Right hindlimb (tissue), 1 donor: ENCODE measurements at places on chromosomes 11 and 22.
A peak's percentile ranks its signal among the peaks of the same experiment; 100 is the strongest.

GRCh38 chr11:120121336-120121735 is 16.6 kb downstream of the TRIM29 start:
- DNase-seq = no peak

- no peak for DNase-seq
Observed at GRCh38 chr11:898540-899190, 11.9 kb downstream of the CHID1 start.

GRCh38 chr11:8698917-8699441 is 16.4 kb downstream of the RPL27A start:
- DNase-seq = no peak

- DNase-seq = peak; percentile 11
Observed at GRCh38 chr11:117187799-117188481, 9.4 kb downstream of the SIDT2 start.

GRCh38 chr11:70353900-70354568 is 44.3 kb upstream of the CTTN start:
- DNase-seq = no peak

DNA sequence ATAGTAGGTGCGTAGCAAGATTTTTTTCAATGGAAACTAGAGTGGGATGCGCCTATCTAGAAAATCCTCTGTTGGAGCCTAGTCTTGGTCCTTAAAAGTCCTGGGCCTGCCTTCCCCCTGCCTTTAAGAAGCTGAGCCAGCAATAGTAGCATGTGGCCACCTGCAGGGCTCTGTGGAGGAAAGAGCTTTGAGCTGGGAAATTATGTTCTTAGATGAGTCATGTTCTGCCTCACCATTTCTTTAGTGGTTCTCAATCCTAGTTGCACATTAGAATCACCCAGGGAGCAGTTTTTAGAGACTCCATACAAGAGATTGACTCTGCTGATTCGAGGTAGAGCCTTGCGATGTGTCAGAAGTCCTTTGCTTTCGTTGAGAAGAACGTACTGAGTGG is 133.5 kb downstream of the COMMD9 start:
- no peak for DNase-seq

DNA sequence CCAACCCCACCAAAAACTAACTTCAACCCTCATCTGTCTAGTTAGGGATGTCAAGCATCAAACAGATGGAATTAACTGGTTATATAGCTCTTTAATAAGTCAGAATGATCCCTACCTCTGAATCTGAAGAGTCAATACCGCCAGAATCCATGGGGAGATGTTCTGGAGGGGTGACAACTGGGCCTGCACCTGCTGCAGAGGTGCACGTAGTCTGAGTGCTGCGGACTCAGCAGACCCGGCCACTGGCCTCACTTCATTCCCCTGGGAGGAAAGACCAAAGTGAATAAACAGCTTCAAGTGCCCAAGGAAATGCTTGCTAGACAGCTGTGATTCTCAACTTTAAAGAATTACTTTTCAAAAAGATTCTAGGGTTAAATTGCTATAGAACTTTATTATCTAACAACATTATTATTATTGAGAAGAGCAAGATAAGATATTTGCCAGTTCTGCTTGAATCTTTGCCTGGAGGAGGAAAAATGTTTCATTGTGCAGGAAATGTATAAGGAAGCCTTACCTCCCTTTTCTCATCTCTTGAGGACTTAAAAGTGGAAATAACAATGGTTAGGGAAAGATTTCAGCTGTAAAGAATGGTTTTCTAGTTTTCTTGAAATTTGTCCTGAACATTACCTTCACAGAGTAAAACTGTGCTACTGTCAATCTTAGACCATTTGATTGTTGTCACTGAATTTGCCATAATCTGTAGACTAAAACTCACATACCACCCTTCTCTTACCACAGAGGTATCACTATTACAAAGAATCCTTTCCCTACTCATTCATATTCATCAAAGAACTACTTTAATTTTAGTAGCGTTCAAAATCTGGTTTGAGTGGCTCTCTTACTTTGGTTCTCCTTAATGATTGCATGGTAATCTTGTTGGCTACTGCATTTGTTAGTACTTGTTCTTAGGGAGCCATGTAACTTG is 4.2 kb downstream of the XBP1 start:
- no peak for DNase-seq

- no peak for DNase-seq
Observed at GRCh38 chr11:68632802-68633201, 51.5 kb upstream of the GAL start.

DNA sequence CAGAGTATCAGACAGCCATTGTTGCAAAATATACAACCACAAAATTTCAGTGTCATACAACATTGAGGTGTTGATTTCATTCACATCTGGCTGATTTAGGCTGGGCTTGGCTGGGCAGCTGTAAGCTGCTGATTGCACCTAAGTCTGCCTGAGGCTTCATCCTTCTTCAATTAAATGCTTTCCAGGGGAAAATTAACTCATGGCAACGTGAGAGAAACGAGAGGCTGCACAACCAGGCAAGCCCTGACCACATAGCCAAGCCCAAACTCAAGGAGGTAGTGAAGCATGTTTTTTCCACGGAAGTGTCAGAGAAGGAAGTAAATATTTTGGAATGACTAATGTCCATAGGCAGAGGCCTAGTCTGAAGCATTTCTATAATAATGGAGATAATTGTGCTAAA is 273.8 kb upstream of the ZC3H12C start:
- no peak for DNase-seq

DNA sequence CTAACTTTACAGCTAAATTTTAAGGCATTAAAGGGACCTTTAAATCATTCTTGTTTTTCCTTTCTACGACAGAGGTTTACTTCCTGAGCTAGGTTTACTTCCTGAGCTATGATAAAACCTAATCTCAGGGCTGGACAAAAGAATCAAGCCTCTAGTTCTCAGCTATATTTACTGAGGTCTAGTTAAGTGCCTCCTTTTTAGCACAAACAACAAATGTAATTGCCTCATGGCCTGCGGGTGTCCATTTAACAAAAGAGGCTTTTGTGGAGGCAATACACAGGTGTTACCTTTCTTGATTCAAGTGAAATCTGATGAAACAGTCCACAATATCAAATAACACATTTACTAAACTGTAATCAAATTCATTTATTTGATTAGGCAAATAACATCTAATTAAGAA is 67.3 kb downstream of the IMMP1L start:
- no peak for DNase-seq

DNA sequence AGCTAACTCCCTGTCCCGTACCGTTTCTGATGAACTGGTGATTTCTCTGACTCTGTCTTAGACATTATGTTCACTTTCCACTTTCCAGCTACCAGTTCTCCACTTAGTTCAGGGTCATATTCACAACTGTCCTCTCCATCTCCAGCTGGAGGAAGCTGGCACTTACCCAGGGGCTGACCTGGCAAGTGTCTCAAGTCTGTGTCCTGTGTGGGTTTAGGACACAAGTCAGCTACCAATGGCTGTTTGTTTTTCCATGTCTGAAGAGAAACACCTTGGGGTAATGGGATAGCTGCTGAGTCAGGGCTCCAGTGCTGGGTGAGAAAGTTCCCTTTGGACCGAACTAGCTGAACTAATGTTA is 134.4 kb downstream of the CSNK2A3 start:
- peak; percentile 56 for DNase-seq

DNA sequence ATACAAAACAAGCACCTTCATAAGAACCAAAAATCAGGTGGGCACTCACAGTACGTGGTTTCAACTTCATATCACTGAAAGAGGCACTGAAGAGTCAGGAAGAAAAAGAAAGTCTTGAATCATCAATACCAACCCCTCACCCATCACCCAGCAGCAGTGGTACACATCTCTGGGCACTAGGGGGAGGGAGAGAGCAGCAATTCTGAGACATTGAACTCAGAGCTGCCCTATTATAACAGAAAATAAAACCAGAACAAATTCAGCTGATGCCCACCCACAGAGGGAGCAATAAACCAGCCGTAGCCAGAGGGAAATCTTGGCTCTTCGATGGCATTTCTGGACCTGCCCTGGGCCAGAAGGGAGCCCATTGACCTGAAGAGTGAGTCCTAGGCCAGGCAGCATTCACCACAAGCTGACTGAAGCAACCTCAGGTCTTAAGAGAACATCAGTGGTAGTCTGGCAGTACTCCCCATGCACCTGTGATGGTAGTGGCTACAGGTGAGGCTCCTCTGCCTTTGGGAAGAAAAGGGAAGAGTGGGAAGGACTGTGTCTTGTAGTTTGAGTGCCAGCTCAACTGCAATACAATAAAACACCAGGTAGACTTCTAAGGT is 42.2 kb upstream of the FAM181B start:
- no peak for DNase-seq

DNA sequence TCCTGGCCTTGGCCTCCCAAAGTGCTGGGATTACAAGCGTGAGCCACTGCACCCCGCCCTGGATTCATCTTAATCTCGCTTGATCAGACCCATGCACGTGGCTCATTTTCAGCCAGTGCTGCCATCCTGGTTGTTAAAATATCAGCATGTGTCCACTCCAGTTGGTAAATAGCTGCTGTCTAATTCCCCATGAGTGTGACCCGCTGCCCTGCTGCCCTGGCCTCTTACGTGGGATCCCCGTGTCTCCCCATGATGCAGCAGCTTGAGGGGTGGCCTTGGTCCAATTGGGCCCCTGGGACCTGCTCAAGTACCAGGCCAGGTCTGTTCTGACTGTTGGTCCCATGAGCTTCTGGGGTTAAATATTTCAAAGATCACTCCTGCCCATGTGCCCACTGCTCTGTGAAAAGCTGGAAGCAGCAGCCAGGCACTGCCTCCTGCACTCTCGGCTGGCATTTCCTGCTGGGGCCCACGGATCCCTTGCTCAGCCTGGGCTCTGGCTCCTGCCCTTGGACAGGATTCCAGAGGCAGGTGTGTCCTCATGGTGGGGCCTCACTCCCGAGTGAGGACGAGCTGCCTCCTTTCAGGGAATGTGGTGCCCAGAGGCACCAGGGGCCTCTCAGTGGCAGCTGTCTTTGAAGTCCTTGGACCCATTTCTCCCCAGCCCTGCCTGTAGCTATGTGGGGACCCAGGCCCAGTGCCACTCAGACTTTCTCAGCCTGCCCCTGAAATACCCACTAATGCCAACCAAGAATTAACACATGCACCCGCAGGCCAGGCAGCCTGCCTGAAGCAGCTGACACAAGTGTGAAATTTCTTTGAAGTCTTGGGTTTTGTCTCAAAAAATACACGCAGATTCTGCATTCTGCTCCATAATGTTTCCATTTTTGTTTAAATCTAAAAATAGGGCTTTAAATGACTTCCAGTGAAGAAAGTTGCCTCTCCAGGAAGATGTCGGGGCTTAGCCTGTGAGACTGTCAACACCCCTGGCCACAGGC is 38.1 kb upstream of the PRDM11 start:
- DNase-seq = no peak

GRCh38 chr11:76766521-76766920 is 16.6 kb upstream of the TSKU start:
- DNase-seq = no peak

GRCh38 chr11:15692739-15693138 is 578.0 kb downstream of the INSC start:
- DNase-seq = no peak

- no peak for DNase-seq
Observed at GRCh38 chr11:17921659-17922415, 91.0 kb downstream of the SERGEF start.

DNA sequence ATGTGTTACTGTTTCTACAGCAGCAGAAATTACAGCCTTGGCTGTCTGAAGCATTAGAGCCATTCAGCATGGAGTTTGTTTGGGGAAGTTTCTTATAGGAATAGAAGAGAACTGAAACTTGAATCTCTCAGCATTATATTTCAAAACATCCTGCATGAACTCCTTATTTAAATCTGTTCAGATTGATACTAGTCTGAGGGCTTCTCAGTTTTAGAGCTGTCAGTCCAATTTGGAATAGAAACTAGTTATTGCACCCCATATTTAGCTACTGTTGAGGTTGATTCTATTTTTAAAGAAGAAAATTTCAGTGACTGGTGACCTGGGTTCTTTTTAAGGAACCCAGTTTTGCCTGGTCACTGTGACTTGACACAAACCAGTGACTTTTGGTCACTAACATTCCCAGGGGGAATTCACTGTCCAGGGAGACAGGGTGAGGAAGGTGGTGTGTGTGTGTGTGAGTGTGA is 126.0 kb upstream of the TTC12 start:
- DNase-seq = no peak

- DNase-seq = no peak
Observed at GRCh38 chr22:36068776-36069344, 40.2 kb upstream of the RBFOX2 start.

GRCh38 chr22:35601743-35602615 is 15.2 kb downstream of the MB start:
- no peak for DNase-seq

DNA sequence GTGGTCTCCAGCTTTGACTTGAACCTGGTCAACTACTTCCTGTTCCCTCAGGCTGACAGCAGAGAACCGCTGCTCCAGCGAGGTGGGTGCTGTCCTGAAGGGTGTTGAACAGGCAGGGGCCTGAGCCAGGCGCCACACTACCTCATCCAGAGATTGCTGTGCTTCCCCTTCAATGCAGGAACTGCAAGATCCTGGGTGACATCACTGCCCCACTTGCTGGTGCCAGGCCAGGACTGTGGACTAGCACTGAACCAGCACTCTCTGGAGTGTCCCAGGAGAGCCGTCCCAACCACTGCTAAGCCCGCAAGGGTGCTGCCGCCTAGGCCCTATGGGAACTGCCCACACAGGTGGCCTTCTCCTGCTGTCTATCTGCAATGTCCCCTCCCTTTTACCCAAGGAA is 51.7 kb downstream of the GAB4 start:
- DNase-seq = no peak

DNA sequence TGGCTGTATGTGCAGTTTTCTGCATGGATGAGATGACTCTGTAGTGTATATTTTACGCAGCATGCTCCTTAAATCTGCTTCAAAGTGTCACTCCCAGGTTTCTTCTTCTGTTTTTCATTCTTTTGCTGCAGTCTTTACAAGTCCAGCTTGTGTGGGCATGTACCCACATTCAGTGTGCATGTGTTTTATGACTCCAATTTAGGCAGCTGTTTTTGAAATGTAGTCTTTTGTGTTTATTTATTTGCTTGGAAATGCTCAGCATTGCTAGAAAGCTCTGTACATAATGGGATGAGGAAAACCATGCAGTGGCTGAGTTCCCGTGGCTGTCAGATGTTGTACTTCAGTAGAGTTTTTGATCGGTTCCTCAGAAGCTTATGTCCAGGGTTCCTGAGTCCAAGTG is 138.5 kb downstream of the ARHGAP42 start:
- DNase-seq = no peak

DNA sequence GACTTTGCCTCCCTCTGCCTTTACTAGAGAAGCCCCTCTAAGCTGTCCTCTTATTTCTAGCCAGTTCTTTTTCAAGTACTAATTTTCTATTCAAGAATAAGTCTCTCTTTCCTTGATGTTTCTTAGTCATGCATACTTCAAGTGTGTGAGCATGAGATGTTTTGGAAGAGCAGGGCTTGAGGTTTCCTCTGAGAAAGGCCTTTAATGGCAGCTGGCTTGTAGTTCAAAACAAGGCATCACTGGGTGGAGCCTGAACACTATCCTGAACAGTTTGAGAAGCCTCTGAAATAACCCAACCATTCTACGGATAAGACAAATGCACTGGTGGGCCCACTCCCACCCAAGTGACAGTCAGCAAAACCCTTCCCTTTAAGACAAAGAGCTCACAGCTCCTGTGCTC is 37.6 kb downstream of the CLDN25 start:
- DNase-seq = no peak

- no peak for DNase-seq
Observed at GRCh38 chr11:115298300-115299012, 205.8 kb downstream of the CADM1 start.
